ENCODE measurements at places on chromosomes 5 and 9. TPM values are rescaled to one million over a fixed set of nuclear protein-coding genes. Genes with fewer than 3 reads are reported as not detected.

FOXD4L3 gene
- total RNA-seq = 0.10 TPM

TSPAN17 gene
- 40.4 TPM for total RNA-seq

MAMDC2 gene
- total RNA-seq = 4.7 TPM

SLC34A1 gene
- not detected for total RNA-seq

DHX29 gene
- 38.8 TPM for total RNA-seq

CDO1 gene
- total RNA-seq = 10.9 TPM

MCC gene
- total RNA-seq = 33.4 TPM

ARL14EPL gene
- not detected for total RNA-seq

PCDHGA1 gene
- total RNA-seq = 1.4 TPM

TSSK1B gene
- total RNA-seq = 0.46 TPM

ATG10 gene
- 7.9 TPM for total RNA-seq

SRD5A1 gene
- 33.9 TPM for total RNA-seq

PCDHA9 gene
- total RNA-seq = 0.07 TPM

TAS2R1 gene
- not detected for total RNA-seq

ARRDC3 gene
- 199 TPM for total RNA-seq

NIM1K gene
- total RNA-seq = 3.2 TPM

PRDM9 gene
- not detected for total RNA-seq

CHD1 gene
- total RNA-seq = 36.7 TPM

IL3 gene
- total RNA-seq = not detected

GABRG2 gene
- total RNA-seq = not detected

ACOT12 gene
- total RNA-seq = 1.1 TPM

ACER2 gene
- 4.3 TPM for total RNA-seq

PCDHGB7 gene
- 14.7 TPM for total RNA-seq

Data from smooth muscle cell of the pulmonary artery (primary cell).